ENCODE measurements at places on chromosomes 6 and 20.

- DNase-seq: no peak
Measured at GRCh38 chr20:4946986-4947385, 54.3 kb downstream of the SLC23A2 start.

GRCh38 chr6:122647765-122648164 lies 37.6 kb downstream of the PKIB start:
- DNase-seq: no peak

DNA sequence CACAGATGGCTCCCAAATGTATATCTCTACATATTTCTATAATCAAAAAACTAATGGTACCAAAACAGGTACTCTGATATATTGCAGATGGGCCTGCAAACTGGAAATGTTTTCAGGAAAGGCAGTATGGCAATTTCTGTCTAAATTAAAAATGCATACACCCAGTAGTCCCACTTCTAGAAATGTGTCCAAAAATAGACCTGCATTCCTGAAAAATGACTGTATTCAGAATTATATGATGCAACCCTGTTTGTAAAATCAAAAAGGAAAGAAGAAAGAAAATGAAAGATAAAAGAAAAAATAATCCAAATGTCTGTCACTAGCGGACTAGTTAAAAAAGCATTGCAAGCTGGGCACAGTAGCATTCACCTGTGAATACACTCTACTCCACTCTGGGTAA lies 12.9 kb upstream of the MICB start:
- DNase-seq: no peak

DNA sequence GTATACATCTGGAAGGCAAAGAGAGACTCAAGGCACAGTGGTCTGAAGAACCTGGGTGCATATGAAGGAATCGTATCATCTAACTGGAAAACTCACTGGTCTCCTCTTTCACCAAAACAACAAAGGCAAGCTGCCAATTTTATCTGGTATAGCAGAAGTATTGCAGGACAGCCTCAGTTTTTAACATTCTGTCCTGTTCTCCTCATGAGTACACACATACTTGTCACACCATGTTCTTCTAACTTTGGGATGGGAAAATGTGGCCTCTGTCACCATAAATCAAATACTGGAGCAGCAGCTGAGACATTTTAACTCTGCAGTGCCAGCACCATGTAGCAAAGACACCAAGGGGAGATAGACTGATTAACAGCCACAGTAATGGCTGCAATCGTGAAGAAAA lies 199.1 kb upstream of the CNR1 start:
- no peak for DNase-seq
